NCI-H2107 (cell line): ENCODE measurements at places on chromosomes 16 and 17.

DNA sequence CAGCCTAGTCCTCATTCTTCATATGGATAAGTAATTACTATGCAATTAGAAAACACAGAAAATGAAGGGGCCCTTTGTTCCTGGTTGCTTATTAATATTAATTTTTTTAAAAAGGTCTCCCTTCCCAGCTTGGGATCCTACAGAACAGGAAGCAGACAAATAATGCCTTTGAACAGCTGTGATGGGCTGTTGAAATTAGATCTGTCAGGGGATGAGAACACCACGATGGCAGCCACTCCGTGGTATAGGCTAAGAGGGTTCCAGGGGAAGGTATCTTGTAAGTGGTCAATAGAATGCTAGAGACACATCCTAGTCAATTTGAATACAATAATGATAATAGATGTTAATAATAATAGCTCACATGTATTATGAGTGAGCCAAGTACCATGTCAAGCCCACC, 83.1 kb downstream of the CCDC182 start:
- peak; percentile 36 for DNase-seq

DNA sequence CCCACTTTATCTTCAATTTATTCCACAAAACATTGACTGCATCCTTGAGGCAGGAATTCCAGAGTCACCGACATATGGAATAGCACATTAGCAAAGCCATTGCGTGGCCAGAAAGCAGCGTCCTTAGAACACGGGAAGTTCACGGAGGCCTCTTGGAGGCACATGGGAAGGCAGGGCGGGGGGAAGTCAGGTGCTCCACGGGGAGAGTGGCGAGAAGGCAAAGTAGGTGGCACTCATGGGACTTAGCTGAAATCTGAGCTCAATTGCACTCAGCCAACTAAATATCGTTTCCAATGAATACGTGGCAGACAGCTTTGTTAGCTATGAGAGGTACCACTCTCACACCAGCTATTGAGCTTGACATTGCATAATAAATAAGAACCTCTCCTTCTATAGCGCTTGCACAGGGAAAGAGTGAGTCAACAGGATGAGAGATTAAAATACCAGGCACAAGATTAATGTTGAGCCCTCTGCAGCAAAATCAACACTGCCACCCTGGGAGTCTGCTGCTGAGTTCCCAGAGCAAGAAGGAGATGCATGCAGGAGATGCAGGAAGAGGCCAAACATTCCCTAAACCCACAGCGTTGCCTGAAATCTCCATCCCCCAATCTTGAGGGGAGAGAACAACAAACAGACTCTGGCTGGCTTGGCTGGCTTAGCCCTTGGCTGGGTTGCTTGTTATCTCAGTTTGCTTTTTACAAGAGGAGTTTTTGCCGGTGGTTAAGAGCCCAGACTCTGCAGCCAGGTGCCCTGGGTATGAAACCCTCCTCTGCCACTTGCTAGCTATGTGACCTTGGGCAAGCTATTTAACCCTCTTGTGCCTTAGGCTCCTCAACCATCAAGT, 28.8 kb downstream of the ABCC12 start:
- peak; percentile 76 for DNase-seq

- DNase-seq, result no peak
Measured at GRCh38 chr17:28643983-28644786, 773 bp downstream of the BLTP2 start.

DNA sequence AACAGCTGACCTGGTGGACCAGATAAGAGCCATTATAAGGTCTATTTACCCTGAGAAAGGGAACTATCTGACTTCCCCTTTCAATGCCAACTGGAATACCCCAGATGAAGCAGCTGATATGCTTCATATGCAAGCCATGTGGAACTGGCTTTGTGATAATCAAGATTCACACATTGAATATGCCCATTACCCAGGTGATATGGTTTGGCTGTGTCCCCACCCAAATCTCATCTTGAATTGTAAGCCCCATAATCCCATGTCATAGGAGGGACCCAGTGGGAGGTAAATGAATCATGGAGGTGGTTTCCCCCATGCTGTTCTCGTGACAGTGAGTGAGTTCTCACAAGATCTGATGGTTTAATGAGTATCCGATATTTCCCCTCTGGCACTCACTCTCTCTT, 42.1 kb downstream of the IKZF3 start:
- DNase-seq, result no peak

DNA sequence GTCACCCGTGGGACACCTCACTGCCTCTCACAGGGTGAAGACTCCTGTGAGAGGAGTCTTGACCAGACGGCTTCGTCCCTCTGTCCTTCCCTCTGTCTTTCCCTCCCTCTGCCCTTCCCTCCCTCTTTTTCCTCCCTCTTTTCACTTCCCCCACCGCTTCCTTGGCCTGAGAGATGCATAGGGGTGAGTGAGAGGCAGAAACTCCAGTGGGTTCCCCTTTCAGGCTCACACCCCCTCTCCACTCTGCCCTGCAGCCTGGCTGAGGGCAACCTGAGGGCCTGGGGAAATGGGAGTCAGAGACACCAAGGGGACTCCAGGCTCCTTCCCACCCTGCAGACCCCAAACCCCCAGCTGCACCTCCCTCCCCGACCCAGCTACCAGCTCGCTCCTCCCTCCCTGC, 14.6 kb upstream of the KRT17 start:
- no peak for DNase-seq

DNA sequence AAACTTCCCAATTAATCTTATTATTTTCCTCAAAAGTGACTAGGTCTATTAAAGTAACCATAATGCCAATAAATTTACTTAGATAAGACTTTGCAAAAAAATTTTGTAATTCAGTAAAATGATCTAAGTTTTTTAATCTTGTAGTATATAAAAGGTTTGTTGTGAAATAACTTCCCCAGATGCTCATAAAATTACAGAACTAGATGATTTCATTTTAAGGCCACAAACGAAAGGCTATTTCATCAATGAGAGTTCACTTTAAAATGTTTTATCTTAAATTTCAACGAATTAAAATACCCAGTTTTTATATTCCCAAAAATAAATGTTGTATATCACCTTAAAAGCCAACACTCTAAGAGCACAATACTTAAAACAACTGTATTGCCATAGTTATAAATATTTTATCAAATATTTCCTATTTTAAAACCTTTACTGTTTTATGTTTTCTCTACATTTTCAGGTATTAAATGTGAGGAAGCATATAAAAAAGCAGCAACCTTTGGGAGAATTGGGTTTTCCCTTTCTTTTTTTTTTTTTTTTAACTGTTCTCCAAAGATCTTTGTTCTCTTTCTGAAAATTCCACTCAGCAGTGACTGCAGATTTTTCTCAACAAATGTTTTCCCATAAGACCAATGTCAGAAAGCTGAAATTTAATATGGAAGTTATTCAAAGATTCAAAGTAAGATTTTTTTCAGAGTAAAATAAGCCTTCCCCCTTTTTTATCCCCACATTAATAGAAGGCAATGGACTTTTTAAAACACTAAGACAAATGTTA, 169.9 kb downstream of the CYB561 start:
- no peak for DNase-seq

DNA sequence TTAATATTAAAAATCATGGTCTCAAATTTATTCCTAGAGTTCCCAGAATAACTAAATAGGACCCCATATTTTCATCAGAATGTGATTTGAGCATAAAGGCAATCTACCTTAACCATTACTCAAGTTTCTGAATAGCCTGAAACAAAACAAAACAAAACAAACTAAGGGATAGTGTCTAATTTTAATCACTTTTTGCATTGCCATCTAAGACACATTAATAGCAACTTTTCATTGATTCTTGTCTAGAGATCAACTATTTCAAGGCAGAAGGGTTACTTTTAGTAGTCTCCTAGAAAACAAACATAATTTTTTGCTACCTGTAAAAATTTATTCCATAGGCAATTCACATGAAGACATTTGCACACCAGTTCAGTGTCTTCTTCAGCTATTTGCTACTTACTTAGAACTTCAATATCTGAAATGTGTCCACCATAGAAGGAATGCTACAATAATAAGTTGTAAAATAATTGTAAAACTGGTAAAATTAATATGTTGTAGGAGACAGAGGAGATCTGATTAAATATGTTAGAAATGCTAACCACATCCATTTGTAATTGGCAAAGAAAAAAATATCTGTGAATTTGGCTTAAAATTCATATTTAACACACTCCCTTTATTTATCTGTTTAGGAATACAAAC, 94.7 kb downstream of the SKAP1 start:
- DNase-seq, result no peak

DNA sequence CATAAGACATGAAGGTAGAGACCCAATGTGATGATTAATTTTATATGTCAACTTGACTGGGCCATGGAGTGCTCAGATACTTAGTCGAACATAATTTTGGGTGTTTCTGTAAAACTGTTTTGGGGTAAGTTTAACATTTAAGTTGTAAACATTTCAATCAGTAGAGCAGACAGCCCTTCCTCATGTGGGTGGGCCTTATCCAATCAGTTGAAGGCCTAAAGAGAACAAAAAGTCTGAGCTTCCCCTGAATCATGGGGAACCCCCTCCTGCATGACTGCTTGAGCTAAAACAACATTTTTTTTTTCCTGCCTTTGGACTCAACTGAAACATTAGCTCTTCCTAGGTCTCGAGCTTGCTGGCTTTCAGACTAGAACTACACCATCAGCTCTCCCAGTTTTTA, 327.3 kb upstream of the SOX9 start:
- DNase-seq, result no peak

- no peak for DNase-seq
Measured at GRCh38 chr16:2712546-2712945, 7.5 kb downstream of the PRSS27 start.

DNA sequence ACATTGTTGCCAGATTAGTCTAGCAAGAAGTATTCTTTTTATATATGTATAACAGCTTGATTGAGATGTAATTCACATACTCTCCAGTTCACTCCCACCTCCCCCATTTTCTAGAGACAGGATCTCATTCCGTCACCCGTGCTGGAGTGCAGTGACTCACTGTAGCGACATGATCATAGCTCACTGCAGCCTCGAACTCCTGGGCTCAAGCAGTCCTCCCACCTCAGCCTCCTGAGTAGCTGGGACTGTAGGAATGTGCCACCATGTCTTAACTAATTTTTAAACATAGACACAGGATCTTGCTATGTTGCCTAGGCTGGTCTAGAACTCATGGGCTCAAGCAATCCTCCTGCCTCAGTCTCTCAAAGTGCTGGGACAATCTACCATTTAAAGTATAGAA, 3.3 kb upstream of the RSAD1 start:
- no peak for DNase-seq

DNA sequence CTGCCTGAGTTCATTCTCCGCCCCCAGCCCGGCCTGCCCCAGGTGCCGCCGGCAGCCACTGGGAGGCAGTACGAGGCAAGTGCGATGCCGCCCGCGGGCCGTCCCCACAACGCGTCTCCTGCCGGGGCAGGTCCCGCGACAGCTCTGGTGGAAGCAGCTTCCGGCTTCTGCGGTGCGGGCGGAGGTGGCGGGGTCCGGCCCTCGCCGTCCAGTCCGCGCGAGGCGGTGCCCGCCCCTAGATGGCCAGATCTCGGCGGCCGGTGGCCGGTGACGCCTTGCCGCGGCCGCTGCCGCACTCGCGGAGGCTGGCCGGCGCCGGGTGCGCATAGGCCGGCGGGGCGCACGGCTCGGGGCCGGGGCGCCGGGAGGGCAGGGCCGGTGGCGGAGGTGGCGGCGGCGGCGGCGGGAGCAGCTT, 1.8 kb downstream of the GJD3 start:
- DNase-seq, result peak; percentile 47

DNA sequence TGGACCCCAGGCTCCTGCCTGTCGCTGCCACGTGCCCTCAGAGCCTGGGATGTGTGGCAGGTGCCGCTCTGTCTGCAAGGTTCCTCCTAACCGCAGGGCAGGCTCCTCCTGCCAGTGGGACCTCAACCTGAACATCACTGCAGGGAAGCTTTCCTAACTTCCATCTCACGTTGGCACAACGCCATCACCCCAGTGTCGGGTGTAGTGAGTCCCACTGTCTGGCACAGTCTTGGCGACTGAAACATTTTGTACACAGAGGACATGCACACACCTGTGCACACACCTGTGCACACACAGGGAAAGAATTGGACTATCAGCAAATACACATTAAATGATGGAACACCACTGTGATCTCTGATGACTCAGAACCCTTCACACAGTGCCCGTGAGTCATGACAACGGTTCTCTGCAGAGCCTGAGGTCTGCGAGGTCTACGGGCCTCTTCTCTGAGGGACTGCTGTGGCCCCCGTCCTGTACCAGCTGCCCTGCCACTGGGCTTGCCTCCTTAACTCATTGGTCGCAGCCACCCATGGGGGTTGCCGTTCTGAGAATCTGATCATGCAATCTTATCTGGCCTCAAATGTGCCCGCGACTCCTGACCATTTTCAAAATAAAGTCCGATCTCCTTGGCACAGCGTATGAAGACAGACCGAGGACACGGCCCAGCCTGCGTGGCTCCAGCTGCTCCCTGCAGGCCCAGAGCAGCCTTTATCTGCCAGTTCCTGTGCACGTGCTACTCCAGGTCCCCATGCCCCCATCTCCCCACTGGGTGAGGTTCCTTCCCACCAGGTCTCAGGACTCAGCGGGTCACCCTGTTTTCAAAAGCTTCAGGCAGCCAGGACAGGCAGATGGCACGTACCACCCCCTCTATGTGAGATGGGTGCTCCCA, 7.6 kb downstream of the CCDC57 start:
- peak; percentile 74 for DNase-seq

DNA sequence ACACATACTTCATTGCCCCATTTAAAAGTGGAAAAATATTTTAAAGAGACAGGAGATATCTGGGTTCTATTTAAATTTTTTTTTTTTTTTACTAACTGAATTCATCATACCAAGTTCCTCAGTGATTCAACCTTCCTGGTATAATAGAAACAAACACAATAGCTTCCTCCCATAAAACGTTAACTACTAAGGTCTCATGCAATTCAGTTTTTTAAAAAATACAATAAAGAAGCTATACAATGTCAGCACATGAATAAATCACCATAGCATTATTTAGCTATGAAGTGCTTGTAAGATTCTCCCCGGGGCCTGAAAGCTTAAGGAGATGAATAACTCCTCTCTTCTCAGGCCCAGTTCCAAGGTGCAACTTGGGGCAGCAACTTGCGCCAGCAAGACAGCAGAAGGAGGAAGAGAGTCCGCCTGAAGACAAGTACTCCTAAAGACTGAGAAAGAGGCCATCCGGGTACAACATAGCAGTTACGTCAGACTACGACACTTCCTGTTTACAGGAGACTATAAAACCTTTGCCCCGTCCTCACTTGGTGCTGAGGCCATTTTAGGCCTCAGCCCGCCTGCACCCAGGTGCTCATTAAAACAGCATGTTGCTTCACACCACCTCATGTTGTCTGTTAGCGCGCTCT, 81.5 kb downstream of the MYO1D start:
- no peak for DNase-seq

DNA sequence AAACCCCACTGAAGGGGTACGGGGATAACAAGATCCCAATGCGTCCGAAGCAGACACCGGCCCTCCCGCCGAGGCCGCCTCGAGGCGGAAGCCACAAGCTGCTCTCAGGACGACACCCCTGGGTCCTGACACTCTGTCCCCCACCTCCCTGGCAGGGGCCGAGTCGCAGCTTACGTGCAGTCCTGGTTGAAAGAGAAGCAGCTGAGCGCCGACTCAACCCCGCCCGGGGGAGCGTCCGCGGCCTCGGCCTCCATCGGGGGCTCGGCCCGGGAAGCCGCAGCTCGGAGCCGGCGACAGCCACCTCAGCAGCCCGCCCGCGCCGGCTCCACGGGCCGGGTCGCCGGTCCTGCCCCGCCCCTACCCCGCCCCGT, at the start of gene WIPI1:
TSS of gene WIPI1 (minus strand) at position 329 of the 371 bp plus-strand sequence. CDS start at position 254, 75 bp downstream.
- DNase-seq, result no peak
